ENCODE measurements at places on chromosomes 6 and 20.

DNA sequence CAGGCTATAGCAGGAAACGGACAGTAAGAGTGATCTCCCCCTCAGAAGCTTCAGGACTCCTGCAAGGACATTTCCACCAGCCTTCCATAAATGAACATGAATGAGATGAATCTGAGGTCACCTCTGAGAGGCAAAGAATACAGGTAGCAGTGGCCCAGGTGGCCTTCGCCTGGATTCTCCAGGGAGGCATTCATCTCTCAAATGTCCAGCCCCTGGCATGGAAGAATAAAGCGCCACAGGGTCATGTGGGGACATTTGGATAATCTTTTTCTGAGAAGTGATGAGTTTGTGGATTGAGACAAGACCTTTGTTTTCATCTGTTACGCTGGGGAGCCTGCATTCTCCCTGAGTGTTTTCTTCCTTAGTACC is 2.9 kb downstream of the GMPR start:
- DNase-seq, result no peak

GRCh38 chr20:41147767-41148191 is 10.4 kb downstream of the PLCG1 start:
- no peak for DNase-seq

DNA sequence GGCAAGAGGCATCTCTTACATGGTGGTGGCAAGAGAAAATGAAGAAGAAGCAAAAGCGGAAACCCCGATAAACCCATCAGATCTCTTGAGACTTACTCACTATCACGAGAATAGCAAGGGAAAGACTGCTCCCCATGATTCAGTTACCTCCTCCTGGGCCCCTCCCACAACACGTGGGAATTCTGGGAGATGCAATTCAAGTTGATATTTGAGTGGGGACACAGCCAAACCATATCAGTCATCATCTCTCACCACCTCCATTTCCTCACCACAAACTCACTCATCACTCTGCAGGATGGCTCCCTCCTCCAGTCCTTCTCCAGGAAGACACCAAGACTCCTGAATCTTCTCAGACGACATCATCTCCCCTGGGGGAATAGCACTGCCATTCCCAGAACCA is 25.8 kb upstream of the SLC16A10 start:
- DNase-seq, result peak; percentile 6

DNA sequence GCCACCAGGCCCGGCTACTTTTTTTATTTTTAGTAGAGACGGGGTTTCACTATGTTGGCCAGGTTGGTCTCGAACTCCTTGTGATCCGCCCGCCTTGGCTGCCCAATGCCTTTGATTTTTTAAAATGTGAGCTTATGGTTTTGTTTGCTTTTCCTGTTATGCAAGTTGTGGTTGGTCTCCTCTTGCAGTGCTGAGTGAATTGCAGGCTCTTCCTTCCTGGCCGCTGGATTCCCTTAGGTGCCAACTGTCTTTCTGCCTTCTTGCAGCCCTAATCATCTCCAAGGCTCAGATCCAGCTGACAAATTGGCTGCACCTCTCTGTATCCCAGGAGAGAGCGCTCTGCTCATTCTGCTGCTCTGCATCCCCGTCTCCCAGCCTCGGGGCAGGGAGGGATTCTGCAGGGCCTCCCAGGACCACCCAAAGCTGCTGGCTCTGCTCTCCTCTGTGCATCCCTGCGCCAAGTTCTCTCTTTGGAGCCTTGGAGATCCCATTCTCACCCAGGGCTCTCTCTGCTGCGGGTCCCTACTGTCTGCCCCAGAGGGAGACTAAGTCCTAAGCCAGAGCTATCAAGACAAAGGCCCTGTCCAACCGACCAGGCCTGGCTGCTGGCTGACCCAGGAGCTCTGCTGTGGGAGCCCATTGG is 14.1 kb upstream of the EMILIN3 start:
- DNase-seq, result no peak

DNA sequence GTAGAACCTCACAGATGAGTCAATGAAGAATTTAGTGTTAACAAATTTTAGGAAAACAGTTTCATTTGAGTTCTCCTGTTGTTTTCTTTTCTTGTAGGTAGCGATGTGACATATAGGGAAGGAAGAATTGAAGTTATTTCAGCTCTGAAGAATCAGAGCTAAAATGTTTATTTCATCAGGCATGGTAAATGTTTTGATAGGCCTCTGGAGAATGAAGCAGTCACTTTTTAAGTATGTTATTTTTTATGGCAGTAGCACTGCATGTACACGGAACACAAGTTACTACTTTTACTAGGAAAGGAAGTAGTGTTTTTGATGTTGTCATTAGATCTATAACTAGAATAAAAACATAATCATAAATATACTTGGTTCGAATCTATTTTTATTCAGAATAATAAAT is 1357.3 kb upstream of the CITED2 start:
- DNase-seq, result no peak

GRCh38 chr6:97052896-97053295 is 128.4 kb downstream of the KLHL32 start:
- DNase-seq, result no peak

DNA sequence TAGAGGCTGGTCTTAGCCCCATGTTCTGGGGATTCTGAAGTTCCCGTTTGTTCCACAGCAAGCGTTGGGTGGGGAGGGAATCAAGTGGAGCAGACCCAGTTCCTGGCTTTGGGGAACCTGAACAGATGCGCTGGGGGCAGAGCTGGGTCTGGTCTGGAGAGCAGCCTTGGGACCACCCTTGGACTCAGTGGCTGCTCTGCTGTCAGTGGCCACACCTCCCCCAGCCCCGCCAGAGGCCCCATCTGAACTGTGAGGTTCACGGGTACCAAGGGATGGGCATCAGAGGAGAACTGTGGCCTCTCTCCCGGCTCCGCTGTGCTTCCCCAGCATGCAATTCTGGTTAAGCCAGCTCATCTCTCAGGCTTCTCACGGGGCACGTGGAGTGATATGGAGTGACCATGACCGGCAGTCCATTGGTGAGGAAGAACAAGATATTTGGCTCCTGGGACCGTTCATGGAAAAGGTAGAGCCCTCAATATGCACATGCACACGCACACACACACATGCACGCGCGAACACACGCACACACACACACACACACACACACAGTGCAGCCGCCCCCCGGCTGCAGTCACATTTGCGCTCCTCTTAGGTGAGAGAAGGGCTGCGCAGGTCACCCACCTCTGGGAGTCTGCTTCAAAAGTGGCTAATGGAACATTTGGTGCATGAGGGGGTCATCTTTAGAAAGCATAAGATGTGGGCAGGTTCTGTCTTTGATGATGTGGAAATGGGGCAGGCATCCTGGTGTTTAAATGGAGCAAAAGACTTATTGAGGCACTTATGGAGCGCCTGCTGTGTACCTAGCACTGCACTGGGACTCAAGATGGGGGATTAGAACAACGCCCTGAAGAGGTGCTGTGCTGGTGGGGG is 6.0 kb downstream of the DLGAP4 start:
- no peak for DNase-seq

DNA sequence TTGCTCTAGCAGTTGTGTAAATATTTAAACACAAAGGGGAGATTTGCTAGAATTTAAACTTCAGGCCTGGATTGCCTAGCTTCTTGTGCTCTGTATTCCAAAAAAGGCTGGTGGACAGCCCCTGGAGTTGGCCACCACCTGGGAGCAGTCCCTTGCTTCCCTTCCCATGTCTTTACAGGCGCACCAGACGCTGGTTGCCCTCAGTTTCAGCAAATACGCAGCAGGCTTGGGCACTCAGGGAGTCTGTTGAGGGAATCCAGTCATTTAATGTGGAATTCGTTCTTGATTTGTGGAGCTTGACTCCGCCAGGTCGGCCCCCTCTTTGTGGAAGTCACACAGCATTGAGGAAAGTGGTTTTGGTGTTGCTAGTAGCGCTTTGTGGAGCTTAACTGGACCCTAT is 156.8 kb downstream of the DTNBP1 start:
- DNase-seq, result no peak

- no peak for DNase-seq
Measured at GRCh38 chr6:5776104-5776503, 230.6 kb downstream of the NRN1 start.

DNA sequence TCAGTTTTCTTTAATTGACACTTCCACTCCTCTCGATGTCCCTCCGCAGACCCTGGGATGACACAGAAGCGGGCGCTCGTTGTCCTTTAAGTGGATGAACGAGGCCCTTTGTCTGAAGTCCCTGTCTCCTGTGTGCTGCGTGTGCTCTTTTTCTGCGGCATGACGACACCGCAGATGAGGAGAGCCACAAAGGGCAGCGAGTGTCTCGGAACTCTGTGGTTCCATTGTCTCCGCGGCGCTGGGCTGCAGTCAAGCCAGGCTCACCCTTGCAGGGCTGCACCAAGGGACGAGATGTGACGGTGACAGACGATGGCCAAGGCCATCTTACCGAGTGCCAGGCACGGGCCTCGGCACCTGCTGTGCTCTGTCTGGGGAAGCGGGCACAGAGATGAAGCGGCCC is 10.6 kb downstream of the PRR18 start:
- DNase-seq, result no peak

DNA sequence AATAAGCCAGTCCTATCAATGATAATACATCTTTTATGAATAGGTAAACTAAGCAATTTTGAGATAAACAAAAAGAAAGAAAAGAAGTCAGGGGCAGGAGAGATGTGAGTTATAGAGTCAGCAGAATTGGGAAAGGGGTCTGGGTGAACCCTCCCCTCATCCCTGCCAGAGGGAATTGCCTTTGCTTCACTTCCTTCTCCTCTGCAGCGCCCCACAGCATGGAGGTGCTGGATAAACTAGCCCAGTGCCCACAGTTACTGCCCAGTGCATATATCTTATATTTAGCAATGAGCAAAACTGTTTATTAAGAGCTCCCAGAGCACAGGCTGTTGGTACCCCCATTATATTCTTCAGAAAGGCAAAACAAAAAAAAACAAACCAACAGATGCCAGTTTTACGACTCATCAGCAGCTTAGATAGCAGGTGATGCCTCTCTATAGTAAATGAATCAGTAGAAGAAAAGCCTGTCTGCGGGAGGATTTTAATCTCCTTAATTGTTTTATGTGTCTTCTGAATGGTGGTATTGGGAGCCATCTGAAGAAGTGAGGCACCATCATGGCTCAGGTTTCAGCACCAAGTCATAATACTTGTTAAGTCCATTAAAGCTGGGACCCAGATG is 419.2 kb downstream of the EPM2A start:
- DNase-seq, result no peak

DNA sequence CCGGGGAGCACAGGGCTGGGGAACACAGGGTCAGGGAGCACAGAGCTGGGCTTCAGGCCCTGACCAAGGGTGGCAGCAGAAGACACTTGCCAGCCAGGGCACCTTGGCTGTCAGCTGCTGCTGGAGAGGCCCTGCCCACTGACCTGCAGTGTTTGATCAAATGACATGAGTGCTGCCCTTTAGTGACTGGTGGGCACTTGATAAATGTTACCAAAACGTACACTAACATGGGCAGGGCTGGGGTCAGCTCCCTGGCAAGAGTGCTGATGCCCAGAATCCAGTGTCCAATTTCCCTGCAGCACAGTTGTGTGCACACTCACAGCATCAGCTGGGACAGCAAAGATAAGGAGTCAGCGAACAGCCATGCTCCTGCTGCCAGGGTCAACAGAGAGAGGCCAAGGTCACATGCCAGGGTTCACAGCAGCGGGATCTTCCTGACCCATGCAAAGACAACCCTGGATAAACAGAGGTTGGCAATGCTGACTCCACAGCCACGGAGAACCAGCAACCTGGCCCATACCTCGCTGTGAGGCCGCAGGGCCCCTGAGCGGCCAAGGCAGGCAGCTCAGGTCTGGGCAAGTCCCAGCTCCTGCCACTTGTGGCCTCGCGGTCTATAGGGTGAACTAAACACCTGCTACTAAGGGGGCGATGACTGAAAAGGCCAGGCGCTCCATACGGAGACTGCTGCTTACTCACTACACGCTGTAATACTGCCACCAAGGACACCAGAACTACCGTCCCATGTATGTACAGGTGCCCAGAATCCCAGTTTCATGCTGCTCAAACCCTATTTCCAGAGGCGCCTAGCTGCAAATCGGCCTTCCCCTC is 46.3 kb downstream of the NINL start:
- no peak for DNase-seq

GRCh38 chr20:51959066-51959542 is 156.8 kb upstream of the SALL4 start:
- DNase-seq, result no peak

DNA sequence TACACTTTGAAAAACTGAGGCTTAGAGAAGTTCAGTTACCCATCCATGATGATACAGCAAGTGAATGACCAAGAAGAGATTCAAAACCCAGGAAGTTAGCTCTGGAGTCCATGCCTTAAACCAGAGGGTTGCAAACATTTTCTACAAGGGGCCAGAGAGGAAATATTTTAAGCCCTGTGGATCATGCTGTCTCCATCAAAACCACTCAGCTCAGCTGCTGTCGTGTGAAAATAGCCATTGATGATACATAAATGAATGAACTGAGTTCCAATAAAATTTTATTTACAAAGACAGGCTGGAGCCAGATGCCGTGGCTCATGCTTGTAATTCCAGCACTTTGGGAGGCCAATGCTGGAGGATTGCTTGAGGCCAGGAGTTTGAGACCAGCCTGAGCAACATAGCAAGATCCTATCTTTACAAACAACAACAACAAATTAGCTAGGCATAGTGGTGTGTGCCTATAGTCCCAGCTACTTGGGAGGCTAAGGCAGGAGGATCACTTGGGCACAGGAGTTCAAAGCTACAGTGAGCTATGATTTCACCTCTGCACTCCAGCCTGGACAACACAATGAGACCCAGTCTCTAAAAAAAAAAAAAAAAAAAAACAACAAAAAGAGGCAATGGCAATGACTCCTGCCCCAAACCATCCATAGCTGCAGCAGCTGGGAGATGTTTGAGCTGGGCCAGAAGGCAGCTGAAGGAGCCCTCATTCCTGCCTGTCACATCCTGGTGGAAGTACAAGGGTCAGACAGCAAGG is 44.1 kb upstream of the RIN2 start:
- no peak for DNase-seq

DNA sequence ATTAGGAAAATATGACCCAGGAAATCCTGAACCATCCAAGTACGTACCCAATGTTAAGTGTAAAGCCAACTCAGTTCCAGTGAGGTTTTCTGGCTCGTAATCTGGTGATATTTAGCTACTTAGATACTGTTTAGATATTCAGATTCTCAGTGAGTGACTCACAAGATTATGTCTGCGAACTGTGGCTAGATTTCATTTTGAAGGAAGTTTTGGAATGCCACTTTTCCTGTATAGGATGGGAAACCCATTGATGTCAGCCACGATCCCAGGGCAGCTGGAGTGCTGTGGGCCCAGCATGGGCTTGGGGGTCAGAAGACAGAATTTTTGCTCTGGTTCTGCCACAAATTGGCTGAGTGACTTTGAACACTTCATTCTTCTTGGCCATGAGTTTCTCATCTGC is 76.3 kb downstream of the TMEM170B start:
- peak; percentile 25 for DNase-seq
